ENCODE measurements at places on chromosomes 6 and 20.

GRCh38 chr6:155795173-155795796, 339.6 kb upstream of the NOX3 start:
- no peak for DNase-seq

GRCh38 chr6:166341977-166342348, 382 bp downstream of the SFT2D1 start:
- DNase-seq = peak; percentile 8

DNA sequence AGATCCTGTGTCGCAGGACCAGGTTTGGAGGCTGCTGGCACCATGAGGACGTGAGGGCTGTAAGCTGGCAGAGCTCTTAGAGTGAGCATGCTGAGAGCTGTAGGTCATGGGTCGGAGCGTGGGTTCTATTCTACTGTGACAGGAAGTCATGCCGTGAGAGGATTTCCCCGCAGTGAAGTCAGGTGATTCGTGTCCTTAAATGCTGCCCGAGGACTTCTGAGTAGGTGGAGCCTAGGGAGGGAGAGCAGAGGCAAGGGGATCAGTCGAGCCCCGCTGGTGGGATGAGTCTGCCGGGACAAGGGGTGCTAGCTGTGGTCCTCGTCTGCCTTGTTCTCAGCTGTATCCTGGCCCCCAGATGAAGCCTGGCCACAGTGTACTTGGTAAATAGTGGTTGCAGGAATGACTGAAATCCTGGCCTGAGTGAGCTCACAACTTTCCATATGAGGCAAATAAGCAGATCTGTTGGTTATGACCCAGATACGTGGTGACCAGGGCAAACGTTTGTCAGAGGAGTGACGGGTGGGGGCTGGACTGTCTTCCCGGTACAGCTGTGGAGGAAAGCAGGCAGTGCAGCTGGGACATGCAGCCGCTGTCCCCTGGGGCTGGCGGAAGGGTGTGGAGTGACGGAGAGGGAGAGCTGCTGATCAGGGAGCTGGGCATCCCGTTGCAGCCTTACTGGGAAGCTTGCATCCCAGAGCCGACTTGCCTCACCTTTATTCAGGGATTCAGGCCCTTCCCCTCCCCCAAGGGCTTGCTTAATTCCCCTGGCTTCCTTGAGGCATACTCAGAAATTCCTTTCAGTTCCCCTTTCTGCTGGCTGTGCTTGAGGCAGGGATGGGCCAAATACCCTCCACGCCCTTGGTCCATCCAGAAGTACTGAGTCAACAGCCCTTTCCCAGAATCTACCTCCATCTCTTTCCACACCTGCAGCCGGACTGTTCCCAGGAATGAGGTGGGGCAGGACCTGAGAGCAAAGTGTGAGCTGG, 250.9 kb upstream of the RREB1 start:
- peak; percentile 49 for DNase-seq

- DNase-seq = peak; percentile 6
Observed at GRCh38 chr6:141562186-141562811, 570.4 kb upstream of the GJE1 start.

DNA sequence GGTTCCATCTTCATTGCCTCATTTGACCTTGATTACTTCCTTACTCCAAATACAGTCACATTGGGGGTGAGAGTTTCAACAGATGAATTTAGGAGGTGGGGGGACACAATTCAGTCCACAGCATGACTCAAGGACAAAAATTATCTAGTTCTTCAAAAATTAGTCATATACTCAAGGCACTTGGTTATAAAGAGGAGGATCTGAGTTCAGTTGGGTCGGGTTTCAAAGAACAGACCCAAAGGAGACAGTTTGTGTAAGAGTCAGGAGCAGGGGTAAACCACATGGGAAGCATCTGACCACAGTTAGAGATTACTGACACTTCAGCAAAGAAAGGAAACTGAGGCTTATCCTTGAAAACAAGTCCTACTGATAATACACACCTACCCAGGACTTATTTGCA, 138.0 kb downstream of the TBC1D7 start:
- DNase-seq = no peak

- no peak for DNase-seq
Observed at GRCh38 chr6:40426346-40427066, 160.7 kb downstream of the LRFN2 start.

GRCh38 chr6:156585859-156586258, 191.3 kb upstream of the ARID1B start:
- DNase-seq = no peak

DNA sequence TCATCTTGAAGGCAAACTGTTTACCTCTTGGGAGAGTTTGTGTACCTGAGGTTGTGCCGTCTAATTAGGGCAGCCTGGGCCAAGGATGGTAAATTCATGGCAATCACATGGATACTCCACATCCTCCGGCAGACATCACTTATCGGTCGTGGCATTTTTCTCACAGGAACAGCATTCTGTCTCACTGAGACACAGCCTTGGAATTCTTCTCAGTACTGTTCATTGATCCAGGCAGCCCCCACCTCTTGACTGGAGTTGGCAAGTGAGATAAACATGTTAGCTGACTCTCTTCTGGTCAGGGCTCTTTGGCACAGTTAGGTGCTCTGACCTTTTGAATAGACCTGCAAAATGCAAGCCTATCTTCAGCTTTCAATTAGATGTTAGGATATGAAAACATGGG, 511.4 kb upstream of the FLRT3 start:
- no peak for DNase-seq

- DNase-seq = no peak
Observed at GRCh38 chr6:123658848-123659247, 22.1 kb upstream of the TRDN start.

DNA sequence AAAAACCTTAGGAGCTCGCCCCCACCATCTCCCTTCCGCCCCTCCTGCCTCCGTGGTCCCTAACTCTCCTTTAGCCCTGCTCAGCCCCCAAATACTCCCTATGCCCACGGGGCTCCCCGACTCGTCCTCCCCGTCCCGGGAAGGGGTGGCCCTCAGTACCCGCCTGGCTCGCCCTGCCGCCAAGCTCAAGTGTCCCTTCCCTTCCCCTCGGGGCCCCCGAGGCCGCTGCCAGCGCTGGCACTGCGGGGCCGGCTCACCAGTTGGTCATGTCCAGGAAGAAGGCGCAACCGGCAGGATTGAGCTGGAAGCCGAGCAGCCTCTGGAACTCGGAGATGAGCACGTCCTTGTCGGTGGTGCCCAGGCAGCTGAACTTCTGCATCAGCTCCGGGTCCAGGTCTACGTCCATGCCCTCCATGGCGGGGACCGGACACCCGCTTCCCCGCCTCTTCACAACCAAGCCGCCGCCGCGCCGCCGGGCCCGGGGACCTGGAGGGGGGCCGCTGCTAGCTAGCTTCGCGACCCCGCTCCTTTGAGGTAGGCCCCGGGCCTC, 303 bp downstream of the ILRUN start:
- DNase-seq = no peak

GRCh38 chr20:33828967-33829560, 17.9 kb downstream of the CHMP4B start:
- DNase-seq = no peak

DNA sequence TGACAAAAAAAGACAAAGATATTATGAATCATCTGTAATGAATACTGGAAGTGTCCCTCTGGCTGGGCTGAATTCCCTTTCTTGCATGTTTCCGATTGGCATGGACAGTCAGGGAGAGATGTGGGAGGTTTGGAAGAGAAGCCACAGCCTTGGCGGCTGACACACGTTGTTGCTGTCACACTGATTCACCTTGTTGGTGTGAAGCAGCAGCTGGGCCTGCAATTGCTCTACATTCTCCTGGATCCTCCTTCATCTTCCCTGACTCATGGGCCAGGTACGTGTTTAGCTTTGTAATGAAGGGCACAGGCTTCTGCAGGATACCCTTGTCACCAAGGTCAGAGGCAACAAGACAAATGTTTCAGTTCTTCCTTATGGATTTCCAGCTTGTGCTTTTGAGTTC, 13.4 kb upstream of the SMIM8 start:
- DNase-seq = no peak

- DNase-seq = no peak
Observed at GRCh38 chr6:169159331-169159730, 94.3 kb downstream of the THBS2 start.

DNA sequence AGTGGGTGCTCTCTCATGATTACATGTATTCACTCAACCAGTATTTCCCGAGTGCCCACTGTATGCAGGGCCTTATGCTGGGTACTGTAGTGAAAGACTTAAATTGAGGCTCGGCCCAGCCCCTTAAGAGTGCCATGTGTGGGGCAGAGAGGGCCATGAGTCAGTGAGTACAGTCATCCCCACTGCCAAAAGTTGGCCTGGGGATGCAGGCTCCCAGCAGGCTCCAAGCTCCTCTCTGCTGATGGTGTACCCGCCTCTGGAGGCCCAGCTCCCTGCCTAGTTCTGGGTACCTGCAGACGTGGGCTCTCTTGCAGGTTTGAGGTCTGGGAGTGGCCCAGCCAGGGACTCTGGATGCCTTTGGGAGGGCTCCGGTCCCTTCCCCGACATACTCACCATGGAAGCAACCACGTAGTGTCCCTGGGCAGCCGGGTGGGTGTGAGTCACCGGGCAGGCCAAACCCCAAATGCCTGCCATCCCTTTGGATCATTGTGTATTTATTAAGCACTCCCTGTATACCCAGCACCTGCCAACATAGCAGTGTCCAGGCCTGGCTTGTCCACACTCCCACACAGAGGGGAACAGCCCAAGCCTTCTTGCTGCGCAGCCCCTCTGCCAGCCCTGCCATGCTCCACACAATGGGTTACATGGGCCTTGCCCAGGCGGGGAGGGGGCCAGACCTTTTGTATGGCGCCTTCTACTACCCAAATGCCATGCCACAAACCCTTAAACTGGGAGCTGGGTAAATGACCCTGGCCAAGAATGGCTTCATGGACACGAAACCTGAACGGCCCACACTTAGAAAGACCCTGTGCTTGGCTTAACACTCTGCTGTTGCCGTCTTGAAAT, 153.6 kb downstream of the VEGFA start:
- no peak for DNase-seq

DNA sequence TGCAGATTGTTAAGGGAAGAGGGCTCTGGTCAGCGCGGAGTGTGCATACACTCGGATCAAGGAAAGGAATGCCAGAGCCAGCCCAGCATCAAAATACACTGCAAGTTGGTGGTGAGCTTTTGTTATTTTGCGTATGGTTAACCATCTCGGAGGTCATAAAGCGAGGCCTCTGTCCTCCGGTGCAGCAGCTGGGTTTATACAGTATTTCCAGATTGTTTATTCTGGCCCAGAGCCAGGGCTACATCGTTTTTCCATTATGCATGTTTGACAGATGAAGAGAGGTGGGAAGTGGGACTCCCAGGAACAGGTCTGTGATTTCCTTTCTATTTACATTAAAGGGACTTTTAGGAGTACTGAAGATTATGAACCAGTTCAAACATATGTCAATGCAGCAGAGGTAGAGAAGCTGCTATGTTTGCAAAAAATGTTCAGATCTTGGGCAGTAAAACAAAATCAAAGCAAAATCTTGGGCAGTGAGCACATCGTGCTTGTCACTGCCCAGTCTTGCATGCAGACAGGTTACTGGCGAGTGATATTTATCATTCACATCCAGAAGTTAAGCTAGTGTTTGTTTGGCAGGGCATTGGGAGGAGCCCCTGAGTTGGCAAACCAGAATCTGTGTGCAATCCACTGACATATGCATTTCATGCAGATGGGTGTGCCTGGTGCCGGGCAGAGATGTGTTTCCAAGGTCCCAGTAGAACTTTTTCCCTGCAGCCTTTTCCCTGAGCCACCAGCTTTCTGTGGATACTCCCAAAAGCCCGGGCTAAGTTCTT, 256.3 kb upstream of the TAB2 start:
- no peak for DNase-seq

DNA sequence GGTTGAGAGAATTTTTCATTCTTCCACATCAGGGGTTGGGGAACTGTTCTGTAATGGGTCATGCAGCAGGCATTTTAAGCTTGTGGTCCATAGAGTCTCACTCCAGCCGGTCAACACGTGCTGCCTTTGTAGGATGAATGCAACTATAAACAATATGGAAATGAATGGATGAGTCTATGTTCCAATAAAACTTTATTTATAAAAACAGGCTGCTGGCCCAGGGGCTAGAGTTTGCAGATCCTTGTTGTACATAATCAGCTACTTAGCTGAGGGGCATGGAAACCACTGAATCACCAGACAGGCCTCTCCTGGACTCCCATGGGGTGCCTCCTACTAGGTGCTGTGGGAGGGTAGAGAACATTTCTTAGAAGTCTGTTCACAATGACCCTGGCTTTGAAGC, 243.4 kb downstream of the BMP7 start:
- DNase-seq = no peak

GRCh38 chr6:31465718-31466117, 32.2 kb upstream of the MICB start:
- DNase-seq = no peak

DNA sequence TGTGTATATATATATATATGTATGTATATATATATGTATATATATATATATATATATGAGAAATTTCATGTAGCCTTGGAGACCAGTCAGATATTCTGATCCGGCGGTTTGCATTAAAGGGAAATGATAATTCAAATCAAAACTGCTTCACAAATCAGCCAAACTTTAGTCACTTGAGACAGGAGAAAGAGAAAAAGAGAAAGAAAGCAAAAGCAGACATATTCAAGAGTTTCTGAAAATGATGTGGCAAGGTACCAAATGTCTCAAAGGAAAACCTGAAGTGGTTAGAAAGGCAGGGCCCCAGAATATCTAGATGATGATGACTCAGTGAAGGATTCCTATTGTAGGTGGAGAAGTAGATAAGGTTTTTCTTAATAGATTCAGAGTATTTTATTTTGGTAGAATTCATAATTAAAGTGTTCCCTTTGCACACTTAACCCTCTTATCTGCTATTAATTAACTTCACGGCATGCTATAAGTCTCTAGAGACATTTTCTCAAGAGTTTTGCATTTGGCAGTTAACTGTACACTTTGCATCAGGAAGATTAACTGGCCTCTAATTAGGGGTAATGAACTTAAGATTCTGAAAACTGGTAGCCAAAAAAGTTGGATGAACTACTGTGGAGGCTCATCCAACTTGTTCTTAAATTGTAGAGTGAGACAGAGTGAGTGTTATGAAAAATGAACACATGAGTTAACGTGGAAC, 50.1 kb upstream of the ASF1A start:
- peak; percentile 6 for DNase-seq

DNA sequence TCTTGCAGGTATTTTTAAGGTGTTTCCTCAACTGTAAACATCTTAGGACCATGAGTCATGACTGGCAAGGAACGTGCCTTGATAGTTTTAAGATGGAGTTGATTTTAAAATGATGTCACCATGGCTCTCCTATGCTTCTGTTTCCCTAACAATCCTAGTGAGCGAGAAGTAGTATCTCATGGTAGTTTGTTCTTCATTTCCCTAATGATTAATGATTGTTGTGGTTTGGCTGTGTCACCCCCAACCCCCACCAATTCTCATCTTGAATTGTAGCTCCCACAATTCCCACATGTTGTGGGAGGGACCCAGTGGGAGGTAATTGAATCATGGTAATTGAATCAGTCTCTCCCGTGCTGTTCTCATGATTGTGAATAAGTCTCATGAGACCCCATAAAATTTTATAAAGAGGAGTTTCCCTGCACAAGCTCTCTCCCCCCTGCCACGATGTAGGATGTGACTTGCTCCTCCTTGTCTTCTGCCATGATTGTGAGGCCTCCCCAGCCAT, 16.8 kb upstream of the BNIP5 start:
- no peak for DNase-seq

Data from activated naive CD4-positive, alpha-beta T cell treated with Interleukin-2 at 50 U/mL for 16 hours (primary cell).